ENCODE measurements at places on chromosomes 16 and 17.
A peak's percentile ranks its signal among the peaks of the same experiment; 100 is the strongest.

- DNase-seq: no peak
These were observed 146.3 kb upstream of the XYLT1 start for GRCh38 chr16:17617021-17617552.

- DNase-seq: no peak
These were observed 8.1 kb downstream of the PHB1 start for GRCh38 chr17:49406421-49407061.

DNA sequence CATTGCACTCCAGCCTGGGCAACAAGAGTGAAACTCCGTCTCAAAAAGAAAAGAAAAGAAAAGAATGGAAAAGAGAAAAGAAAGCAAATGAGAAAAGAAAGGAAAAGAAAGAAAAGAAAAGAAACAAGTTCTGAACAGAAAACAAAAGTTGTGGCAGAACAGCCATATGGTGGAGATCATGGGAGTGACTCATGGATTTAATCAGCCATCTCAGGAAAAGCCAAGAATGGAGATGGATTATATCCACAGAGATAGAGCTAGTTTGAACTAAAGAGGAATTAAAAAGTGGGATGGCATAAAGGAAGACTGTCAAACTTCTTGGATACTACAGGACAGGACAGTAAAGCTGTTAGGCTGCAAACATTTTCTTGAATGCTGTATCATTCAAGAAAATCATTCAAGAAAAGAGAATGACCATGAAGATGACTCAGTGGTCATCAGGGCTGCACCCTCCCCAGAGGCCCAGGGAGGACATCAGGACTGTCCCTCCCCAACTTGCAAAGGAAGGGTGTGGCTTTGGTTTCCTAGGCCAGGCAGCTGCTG, 120.6 kb downstream of the USP22 start:
- no peak for DNase-seq

DNA sequence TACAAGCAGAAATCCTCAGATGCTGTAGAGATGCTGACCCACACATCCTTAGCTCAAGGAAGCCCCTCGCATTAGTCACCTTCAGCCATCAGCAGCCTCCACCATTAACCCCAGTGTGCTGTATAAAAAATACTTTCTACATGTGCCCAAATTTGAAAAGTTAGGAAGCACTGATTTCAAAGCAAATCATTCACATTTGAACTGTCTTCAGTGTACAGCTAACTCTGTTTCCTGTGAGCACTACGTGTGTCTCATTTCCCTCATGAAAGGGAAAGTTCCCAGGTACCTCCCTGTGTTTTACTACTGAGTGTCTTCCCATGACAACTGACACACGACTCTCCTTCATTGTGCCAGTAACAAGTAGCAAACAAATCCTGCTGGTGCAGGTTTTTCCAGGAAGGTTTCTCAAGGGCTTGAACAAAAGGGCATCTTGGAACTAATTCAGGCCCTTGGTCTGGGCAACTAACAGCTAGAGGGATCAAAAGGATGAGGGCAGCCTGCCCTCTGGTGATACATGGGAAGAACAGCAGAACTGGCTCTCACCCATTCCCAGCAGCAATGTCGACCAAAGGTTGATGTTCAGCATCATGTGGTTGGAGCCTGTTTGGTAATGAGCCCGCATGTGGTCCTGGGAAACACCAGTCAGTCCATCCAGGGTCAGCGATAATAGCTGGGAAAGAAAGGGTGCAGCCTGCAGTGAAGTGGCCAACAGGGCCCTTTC, 4.0 kb downstream of the SLC35B1 start:
- DNase-seq: no peak

- DNase-seq: no peak
These were observed 49.3 kb upstream of the TNRC6C start for GRCh38 chr17:77909236-77909635.

GRCh38 chr17:39660397-39661385, 4.5 kb upstream of the TCAP start:
- DNase-seq: no peak

DNA sequence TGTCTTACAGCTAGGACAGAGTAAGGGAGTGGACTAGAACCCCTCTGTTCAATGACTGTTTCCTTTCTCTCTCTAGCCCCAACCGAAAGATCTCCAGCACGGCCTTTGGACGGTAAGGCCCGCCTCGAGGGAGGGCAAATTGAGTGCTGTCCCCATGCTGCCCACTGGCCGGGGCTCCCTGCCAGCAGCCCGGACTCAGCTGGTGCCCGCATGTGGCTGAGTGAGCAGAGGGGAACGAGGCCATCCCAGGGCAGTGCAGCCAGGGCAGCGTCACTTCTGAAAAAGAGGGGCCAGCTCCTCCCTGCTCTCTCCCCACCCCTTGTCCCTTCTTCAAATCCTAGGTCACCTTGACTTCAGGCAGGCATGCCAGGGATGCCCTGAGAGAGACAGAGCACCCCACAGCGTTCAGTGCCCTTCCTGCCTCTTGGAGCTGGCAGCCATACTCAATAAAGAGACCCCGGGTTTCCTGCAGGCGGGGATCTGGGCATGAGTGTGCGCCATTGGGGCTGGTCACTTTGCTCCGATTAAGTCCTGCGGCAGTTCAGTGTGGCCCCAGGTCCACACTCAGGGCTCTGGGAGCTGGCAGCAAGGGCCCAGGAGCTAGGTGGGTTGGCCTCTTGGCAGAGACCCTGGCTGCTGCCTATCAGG, 130.9 kb downstream of the RAB11FIP4 start:
- no peak for DNase-seq

- no peak for DNase-seq
These were observed 502.3 kb downstream of the RBFOX1 start for GRCh38 chr16:7834771-7835431.

DNA sequence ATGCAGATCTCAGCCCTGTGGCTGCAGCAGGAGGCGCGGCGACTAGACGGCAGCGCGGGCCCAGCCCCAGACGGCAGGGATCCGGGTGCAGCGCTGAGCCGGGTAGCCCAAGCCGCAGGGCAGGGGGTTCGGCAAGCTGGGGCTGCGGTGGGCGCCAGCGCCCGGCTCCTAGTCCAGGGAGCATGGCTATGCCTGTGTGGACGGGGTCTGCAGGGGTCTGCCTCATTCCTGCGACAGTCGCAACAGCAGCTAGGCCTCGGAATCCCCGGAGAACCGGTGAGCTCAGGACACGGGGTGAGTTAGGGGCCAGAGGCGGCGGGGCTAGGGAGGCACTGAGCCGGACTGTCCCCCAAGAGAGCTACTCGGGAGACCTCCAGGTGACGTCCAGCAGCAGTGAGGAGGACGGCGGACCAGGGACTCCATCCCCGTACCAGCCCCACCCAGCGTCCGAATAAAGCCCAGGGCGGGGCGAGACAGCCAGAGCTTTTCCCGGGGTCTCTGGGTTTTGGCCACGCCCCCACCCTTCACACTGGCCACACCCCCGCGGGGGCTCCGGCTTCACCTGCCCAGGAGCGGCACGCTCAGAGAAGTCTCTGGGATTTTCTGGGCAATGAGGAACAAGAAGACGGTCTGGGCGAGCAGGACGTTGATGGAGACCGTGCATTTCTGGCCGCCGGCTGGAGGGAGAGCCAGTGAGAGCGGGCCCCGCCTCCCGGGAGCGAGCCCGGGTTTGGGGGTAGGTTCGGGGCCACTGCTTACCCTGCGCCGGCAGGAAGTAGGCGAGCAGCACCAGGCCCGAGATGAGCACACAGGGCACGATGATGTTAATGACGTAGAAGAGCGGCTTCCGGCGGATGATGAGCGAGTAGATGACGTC, 1.1 kb downstream of the C17orf107 start:
- DNase-seq: no peak

- DNase-seq: no peak
These were observed 7.3 kb downstream of the KIF18B start for GRCh38 chr17:44940317-44940716.

- DNase-seq: no peak
These were observed 27.9 kb downstream of the MBTPS1 start for GRCh38 chr16:84088695-84089395.

DNA sequence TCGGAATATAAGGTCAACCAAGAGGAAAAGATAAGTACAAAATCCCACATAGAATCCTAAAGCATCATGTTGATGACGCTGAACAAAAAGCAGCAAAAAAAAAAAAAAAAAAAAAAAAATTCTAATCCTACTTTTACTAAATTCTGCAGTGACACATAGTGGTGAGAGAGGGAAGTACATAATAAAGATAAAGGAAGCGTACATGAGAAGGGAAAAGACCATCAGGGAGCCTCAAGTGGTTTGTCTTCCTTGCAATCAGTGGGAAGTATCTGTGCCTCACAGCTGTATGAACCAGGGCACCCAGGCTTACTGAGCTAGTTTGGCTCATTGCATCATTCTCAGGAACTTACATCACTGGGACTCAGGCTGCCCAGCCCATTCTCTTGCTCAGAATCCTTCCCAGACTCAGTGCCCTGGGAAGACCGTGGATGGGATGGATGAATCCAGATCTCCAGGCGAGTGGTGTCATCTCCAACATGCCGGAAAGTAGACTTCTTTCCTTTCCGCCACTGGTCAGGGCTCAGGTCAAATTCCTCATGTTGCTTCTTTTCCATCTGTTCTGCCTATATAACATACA, 21.2 kb downstream of the SMG6 start:
- peak; percentile 51 for DNase-seq

DNA sequence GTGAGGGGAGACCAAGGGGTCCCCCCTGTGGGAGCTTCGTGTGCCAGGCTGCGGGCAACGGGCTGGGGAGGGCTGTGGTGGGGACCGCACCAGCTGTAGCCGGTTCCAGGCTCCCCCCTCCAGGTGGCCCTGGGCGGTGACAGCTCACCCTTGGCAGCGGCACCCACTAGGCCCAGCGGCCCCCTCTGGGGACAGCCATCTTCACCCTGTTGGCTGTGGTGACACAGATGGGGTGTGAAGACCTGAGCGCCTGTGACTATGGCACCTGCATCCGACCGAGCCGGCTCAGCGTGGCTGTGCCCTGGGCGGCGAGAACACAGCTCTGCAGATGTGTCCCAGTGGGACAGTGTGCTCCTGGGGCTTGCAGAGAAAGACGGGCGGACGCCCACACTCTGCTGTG, 1.1 kb upstream of the C1QTNF8 start:
- no peak for DNase-seq

DNA sequence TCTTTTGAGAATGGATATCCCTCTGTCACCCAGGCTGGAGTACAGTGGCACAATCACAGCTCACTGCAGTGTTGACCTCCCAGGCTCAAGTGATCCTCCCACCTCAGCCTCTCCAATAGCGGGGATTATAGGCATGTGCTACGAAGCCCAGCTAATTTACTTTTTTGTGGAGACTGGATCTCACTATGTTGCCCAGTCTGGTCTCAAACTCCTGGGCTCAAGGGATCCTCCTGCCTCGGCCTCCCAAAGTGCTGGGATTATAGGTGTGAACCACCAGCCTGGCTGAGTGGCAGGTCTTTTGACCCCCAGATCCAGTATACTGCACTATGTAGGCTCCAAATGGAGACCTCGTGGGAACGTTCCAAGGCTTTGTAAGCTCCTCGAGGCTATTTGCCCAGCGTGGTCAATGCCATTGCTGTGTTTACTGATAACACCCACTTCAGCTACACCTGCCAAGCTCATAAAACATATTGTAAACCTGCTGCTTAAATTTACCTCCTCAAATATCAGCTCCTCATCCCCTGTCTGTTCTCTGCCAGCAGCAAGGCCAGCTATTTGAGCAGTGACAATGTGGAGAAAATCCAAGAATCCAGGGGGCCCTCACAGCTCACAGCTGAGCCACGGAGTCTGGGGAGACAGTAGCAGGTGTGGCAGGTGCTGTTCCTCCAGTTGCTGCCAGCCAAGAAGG, 16.2 kb upstream of the KIFC3 start:
- DNase-seq: no peak

DNA sequence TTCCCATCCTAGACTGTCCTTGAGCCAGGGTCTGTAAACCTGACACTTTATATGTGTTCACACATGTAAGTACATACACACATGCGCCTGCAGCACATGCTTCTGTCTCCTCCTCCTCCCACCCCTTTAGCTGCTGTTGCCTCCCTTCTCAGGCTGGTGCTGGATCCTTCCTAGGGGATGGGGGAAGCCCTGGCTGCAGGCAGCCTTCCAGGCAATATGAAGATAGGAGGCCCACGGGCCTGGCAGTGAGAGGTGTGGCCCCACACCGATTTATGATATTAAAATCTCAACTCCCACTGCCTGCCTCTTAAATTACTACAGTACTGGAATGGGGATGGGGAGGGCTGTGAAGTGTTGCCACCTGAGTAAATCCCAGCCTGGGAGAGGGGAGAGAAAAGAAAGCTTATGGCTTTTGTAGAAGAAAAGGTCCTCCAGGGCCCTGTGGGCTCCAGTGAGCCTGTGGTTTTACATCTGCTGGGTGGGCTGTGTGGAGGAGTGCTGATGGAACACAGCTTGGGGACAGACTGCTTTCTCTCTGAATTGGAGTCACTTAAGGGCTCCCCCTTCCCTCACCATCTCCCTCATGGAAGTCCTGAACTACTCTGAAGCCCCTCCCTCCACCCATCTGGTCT, 990 bp upstream of the WNK4 start:
- DNase-seq: no peak

GRCh38 chr17:17540278-17540906, 44.2 kb upstream of the RASD1 start:
- no peak for DNase-seq

DNA sequence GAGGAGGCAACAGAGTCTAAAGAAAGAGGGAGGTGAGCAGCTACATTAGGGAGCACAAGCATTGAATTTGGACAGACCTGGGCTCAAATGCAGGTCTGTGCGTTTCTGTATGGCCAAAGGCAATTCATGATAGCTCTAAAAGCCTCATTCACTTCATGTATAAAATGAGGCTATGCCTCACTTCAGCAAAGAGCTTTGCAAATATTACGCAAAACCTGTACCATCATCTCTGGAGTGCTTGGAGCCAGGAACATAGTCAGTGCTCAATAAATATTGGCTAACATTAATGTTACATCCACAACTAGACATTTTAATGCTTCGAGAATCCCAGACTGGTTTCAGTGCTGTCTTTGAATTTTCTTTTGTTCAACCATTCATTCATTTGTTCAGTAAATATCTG, 254.7 kb upstream of the CDH11 start:
- DNase-seq: no peak

GRCh38 chr17:72397687-72398086, 276.9 kb downstream of the SOX9 start:
- no peak for DNase-seq

DNA sequence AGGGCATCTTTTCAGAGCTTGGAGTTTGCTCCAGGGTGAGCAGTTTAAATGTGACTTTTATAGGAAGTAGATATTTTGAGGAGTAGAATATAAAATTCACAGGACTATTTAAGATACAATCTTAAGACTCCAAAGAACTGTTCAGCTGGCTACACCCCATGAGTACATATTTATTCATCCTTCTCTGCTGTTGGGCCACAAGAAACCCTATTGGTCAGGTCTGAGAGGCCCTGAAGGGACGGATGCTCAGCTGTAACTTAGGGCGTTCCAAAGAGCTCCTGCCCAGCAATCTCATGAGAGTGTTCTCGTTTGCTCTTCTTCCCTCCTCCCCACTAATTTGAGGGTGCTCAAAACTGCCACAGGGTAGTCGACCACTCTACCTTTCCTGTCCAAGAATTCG, 7.3 kb downstream of the ST6GALNAC2 start:
- no peak for DNase-seq
